ENCODE measurements at places on chromosomes 4 and X.

DNA sequence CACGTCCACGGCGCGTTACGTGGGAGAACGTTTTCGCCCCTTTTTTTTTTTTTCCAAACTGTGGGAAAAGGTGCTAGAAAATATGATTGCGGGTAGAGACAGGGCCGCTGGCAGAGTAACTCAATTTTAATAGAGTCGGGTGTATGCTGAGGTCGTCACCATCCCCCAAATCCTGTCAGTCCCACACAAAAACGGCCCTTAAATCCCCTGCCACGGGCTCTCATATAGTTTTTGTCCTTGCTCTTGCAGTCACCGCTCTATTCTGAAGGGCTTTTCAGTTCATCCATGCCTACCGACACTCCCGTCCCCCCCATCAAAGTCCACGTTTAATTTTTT, 796 bp upstream of the MED14 start:
- no peak for DNase-seq

GRCh38 chr4:14196131-14196530, 568.6 kb upstream of the BOD1L1 start:
- no peak for DNase-seq

DNA sequence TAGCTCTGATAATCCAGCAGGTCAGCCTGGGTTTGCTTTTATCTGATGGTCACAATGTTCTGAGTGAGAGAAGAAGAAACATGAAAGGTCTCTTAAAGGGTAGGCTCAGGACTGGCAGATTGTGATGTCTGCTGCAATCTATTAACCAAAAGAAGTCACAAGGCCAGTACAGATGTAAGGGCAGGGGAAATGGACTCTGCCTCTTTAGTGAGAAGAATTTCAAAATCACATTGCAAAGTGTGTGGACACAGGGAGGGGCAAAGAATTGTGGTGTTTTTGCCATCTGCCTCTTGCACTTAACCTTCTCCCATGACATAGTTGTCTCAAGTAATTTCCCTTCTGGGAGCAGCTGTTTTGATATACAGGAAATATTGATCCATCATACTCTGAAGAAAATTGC, 40.9 kb downstream of the IL1RAPL1 start:
- no peak for DNase-seq

- DNase-seq: no peak
Measured at GRCh38 chr4:152462695-152463094, 73.2 kb downstream of the FBXW7 start.

GRCh38 chr4:108649863-108650211, 562 bp upstream of the OSTC start:
- DNase-seq: no peak

- DNase-seq: no peak
Measured at GRCh38 chr4:25811841-25812240, 50.9 kb downstream of the SEL1L3 start.

- no peak for DNase-seq
Measured at GRCh38 chr4:117328333-117328732, 243.0 kb upstream of the TRAM1L1 start.

DNA sequence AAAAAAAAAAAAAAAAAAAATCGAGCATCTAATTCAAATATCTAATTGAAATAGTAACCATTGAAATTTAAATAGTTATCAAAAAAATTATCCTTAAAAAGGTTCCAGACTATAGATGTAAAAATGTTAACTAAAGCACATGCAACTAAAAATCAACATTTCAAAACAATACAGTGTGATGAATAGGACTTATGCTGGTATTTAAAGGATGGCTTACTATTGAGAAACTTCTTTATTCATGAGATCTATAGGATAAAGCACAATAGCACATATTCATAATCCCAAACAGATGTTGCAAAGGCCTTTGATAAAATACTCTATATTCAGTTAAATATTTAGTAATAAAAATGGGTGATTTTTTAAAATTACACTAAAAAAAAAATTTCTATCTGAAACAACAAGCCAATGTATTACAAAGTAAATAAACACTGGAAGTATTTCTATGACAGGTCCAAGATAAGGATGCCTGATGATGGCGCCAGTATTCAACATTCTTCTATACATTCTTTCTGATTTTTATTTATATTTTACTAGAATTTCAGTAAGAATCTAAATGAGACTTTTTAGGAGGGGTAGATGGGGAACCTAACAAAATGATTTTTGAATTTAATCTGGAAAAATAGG, 26.3 kb downstream of the DCLK2 start:
- no peak for DNase-seq

DNA sequence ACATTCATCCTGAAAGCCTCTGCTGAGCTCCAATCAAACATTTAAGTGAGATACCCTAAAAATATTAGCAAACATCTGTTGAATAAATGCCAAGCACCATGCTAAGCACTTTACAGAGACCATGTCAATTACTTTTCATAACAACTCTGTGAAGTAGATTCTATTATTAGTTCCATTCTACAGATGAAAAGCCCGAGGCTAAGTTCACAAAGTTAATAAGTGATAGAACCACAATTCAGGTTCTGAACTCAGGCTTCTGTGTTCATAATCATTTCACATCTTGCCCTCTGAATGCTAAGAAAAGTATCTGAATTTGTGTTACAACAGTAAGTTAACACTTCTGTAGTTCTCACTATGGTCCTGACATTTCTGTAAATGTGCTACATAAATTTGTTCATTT, 27.4 kb downstream of the SEL1L3 start:
- no peak for DNase-seq

DNA sequence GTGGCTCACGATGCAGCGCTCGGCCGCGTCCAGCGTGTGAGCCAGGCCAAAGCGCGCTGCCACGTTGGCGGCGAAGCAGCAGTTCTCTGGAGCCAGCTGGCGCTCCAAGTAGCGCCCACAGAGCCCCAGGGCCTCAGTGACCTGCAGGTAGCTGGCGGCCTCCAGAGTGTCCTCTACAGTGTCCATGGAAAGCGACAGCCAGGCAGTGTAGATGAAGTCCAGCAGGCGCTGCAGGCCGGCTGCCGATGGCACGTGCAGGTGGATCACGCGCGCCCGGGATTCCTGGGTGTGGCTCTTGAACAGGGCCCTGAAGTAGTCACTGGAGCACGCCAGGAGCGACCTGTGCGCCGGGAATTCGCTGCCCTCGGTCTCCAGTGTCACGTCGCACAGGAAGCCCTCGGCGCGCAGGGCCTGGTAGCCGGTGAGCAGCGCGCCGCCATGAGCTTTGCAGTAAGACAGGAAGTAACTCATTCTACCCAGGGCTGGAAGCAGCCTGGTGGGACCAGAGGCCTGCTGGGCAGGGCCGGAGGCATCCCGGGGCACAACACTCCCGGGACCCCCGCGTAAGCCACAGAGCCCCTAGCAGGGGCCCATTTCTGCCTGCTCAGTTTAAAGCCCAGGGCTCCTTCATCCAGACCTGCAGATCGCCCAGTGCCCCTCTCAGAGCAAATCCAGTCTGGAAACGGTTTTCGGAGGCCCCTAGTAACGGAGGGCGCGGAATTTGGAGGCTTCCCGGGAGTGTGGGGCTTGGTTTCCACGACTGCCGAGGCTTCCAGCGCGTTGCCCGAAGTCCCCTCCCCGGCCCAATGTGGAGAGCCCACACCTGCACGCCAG, 595 bp downstream of the KLHL34 start:
- no peak for DNase-seq

DNA sequence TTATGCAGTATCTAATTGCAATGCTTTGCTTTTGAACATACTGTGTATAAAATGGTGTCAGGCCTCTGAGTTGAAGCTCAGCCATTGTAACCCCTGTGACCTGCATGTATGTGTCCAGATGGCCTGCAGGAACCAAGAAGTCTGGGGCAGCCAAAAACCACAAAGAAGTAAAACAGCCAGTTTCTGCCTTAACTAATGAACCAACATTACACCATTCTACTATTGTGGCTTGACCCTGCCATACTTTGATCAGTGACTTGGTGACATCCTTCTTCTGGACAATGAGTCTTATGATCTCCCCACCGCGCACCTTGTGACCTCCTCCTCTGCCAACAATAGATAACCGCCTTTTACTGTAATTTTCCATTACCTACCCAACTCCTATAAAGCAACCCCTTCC, 131.6 kb downstream of the CBLL2 start:
- no peak for DNase-seq

- DNase-seq: no peak
Measured at GRCh38 chrX:40173143-40174000, 75.6 kb upstream of the BCOR start.

GRCh38 chr4:138161351-138161750, 80.8 kb downstream of the SLC7A11 start:
- no peak for DNase-seq

- DNase-seq: no peak
Measured at GRCh38 chrX:96615448-96615847, 69.2 kb upstream of the DIAPH2 start.

DNA sequence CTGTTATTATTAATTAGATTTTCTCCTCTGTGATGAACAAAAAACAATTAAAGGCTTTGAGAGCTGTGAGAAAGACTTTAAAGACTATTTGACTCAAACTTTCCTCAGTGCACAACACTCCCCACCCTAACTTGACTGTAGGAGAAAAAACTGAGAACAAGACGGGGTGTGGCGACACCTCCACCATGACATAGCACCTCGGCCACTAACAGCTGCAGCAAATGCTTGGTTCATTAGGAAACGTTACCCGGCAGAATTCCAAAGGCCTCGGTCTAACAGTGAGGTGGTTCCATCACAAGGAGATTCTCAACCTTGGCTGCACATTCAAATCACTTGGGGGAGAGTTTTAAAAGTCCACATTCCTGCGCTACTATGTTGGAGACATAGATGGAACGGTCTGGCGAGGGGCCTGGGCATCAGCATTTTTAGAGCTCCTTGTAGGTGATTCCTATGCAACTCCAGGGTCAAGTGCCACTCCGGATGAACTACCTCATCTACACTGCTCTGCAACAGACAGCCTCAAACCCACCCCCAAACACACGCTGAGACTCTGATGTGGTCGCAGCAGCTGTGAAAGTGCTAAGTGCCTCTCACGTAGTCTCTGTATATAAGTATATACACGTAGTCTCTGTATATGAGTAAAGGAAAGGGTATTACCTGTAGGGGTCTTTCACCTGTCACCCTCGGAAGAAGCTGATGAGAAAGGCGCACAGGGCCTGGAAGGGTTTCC, 1.0 kb downstream of the FGFBP2 start:
- no peak for DNase-seq

DNA sequence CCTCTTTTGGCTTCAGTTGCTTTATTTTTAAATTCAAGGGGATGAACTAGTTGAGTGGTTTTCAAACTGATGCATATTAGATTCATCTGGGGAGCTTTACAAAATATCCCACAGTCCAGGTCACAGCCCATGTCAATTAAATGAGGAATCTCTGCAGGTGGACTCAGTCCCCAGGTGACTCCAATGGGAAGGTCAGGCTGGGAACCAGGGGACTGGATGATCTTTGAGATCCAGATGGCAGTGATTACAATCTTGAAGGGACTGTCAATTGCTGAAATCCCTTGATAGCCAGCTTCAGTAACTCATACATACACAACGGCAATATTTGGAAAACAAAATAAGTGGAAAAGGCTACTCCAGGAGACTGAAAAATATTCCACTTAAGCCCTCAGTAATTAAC, 7.0 kb downstream of the ADH1B start:
- no peak for DNase-seq

DNA sequence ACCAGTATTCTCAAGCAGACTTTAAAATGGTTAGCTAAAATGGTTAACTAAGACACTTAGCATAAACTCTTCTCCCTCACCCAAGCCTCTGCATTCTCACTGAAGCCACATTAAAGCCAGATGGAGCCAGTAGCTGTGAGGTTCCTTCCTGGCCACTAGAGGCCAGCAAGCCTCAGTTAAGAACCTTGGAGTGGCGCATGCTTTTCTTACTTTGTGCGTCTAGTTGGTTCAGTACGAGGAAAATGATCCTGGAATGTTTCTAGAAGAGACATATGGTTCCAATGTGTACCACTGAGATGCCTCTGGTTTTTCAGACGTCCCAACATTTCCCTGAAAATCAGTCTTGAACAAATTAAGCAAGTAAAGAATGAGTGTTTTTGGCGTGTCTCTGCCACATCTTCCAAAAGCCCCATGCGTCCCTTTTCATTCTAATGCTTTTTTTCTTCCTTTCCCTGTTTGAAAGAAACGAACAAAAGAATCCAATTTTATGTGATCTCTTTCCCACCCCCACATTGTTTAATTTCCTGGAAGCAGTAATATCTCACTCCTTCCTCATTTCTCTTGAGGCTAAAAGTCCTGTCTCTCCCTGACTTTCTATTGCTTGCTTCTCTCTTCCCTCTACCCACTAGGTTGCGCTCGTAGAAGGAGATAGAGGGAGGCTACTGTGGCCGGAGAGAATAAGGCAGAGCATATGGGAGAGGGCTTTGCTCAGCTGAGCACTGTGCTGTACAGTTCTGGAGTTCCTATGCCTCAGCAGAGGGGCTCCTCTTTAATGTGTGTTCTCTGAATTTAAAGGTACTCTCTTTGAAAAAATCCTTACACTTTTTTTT, 82.9 kb upstream of the TAB3 start:
- no peak for DNase-seq

GRCh38 chr4:6692806-6693205, 872 bp upstream of the S100P start:
- DNase-seq: no peak

DNA sequence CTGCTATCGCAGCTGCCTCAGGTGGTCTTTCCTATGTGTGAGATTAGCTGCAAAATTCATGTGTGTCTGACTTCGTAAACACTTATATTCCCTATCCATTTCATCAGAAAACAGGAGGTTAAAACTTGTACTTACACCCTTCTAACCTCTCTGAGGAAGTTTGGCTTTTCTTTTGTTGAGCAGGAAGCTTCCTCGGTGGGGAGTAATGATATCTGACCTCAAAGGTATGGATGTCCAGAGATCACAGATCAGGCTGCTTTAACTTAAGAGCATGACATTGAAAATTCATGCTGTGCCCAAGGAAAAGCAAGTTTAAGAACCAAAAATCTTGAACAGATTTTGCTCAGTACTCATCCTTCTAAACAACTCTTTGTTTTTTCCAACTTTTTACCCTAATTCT, 429.1 kb downstream of the STIM2 start:
- DNase-seq: no peak

- DNase-seq: no peak
Measured at GRCh38 chr4:15568821-15569220, 86.3 kb downstream of the FBXL5 start.

DNA sequence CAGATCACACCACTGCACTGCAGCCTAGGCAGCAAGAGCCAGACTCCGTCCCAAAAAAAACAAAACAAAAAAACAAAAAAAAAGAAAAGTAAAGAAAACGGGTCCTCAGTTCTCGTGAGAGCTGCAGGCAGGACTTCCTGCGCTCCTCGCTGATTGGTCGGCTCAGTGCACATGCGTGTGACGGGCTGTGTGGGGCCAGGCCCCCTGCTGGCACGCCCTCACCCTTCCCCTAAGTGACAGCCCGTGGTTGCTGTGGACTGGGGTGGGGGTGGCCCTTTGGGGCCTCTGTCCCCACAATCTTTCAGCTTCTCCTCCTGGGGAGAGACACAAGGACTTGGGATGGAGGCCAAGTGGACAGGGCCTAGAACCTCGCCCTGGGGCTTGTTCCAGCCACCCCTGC, at the start of gene FAM9B:
TSS of gene FAM9B (minus strand) at position 139 of the 400 bp plus-strand sequence. CDS start 1,141 bp downstream, outside the sequence.
- DNase-seq: no peak

- DNase-seq: peak; percentile 6
Measured at GRCh38 chr4:185202984-185203485, 765 bp downstream of the CFAP97 start.

- DNase-seq: no peak
Measured at GRCh38 chrX:151397741-151398070, 700 bp downstream of the VMA21 start.
